ENCODE measurements at places on chromosomes 6 and 20.

- no peak for DNase-seq
These were observed 609 bp downstream of the MYL9 start for GRCh38 chr20:36541768-36542488.

- DNase-seq = no peak
These were observed 6.9 kb downstream of the HLA-DPB1 start for GRCh38 chr6:33082702-33083101.

DNA sequence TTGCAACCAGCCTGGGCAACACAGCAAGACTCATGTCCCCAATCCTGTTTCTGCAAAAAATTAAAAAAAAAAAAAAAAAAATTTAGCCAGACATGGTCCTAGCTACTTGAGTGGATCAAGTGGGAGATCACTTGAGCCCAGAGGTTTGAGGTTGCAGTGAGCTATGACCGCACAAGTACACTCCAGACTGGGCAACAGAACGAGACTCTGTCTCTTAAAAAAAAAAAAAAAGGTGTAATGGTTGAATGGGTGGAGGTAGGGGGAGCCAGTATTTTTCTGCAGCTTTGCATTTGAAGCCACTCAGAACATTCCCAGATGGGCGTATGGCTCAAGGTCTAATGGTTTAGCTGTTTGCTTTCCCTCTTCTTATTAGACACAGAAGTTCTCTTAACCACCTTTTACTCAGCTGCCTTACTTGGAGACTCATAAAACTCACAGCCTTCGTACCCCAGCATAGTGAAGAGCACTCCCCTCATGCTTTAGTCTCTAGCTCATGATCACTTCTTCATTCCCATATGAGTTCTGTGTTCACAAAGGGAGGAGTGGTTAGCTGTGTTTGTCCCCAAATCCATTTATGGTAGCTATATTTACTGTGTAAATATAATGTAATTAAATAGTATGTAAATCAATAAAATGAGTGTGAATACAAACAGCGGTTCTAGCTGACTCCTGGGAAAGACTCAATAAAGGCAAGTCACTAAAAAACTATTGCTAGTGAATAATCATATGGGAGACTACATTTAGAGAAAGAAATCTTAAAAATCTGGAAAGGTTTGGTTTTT is 9.0 kb downstream of the FKBP1A start:
- DNase-seq = peak; percentile 84

GRCh38 chr6:73460056-73460455 is 1.5 kb upstream of the MTO1 start:
- DNase-seq = no peak

- no peak for DNase-seq
These were observed 211.8 kb downstream of the QKI start for GRCh38 chr6:163626073-163626867.

- no peak for DNase-seq
These were observed 56.4 kb downstream of the SLC35A1 start for GRCh38 chr6:87529221-87529620.

GRCh38 chr20:5811746-5812145 is 61.5 kb downstream of the SHLD1 start:
- DNase-seq = no peak

- no peak for DNase-seq
These were observed 10.4 kb upstream of the NT5DC1 start for GRCh38 chr6:116090251-116090650.

- DNase-seq = no peak
These were observed 127.6 kb upstream of the FAM184A start for GRCh38 chr6:119205911-119206618.

GRCh38 chr6:20931093-20931492 is 396.8 kb downstream of the CDKAL1 start:
- DNase-seq = no peak

DNA sequence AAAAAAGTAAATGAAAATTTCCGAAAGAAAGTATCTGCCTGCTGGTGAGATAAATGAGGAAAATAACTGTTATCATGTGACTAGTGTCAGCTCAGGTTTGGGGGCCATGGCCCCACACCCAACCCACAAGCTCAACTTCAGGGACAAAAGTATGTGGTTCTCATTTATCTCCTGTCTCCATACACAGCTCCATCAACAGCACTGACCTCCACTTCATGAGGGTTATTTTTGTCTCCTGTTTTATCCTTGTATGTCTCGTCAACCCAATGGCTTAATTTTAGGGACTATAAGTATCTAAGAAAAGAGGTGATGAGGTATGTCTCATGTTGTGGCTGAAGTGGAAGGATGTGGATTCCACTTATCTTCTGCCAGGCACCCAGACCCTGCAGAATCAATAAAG is 271.6 kb upstream of the RIN2 start:
- no peak for DNase-seq

DNA sequence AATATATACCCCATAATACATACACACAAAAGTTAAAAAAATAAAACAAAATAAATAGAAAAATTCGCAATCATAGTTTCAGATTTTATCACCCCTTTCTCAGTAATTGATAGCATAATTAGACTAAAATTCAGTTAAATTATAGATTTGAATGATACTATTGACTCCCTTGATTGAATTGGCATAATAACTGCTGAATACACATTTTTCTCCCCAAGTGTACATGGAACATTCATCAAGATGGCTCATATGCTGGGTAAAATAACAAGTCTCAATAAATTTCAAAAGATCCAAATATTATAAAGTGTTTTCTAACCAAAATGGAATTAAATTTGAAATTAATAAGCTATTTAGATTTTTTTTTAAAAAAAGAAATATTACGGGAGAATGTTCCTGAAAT is 616.1 kb downstream of the MAFB start:
- DNase-seq = no peak

DNA sequence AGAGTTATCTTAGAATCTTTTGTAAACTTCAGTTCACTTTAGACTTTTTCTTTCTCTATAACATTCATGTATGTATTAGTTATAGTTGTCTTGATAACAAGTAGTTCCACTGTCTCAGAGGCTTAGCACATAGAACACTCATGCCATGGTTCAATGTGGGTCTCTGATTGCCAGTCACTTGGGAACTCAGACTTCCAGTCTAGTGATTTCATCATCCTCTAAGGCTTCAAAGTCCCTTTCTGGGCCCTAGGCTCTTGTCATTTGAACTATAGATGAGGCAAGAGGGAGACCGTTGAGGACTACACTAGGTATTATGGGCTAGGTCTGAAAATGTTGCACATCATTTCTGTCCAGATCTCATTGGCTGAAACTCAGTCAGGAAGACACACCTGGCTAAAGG is 8.4 kb upstream of the EEF1E1 start:
- DNase-seq = no peak

GRCh38 chr6:92043777-92044176 is 1375.6 kb downstream of the EPHA7 start:
- DNase-seq = no peak

DNA sequence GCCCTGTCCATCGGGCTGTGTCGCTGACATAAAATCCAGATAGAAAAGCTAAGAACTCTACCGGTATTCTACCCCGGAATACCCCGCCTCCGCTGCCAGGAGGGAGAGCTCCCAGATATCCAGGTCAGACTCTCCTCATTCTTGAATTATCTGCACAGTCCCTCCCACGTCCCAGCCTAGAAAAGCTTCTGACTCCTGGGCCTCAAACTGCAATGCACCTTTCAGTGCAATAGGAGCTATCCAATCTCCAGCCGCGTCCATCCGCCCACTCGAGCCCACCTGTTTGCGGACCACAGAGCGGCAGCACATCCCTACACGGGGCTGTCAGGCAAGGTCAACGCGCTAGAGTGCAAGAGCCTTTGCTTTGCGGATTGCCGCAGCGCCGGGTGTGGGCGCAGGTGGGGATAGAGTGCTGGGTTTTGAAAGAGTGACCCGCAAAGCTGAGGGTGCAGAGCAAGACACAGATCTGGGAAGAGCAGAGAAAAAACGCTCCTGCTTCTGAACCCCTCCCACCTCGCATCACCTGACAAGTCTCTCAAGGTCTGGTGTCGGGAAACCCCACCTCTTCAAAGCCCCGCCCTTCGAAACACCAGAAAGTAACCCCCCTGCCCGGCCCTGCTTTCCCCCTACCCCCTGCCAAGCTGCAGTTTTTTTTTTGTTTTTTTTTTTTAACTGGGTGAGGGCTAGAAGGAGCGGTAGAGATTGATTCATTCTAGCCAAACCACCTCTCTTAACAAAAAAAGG is 1.3 kb downstream of the TAPBP start:
- peak; percentile 74 for DNase-seq

GRCh38 chr6:16487996-16488674 is 249.7 kb downstream of the GMPR start:
- no peak for DNase-seq

DNA sequence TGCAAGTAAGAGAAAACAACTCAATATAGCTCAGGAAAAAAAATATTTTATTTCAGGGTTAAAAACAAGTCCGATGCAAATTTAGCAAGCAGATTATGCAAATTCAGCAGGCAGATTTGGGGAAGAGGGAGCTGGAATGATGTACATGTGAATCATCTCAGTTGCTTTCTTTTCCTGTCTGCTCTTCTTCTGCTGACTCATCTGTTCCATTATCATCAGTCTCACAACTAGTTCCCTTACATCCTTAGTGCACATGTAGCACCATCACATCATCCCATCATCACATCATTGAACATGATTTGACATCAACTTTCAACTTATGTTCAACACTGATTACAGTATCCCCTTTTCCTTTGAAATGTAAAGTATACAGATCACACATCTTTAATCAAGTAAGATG is 11.5 kb upstream of the DEFB113 start:
- no peak for DNase-seq

DNA sequence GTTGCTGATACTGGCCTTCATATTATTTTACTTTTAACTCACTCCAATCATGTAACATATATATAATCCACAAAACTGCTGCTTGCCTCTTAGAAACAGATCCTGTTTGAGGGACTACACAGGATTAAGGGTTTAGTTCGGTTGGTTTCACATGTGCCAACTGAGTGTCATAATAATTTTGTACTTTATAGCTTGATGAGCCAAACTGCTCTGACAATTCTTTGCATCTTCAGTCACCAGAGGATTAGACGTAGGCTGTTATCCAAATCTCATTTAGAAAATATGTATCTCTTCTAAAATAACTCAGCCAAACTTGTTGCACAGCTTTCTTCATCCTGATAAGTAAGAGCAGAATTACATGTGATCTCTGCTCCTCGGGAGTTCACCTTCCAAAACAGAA is 643.6 kb upstream of the PTCHD4 start:
- no peak for DNase-seq

DNA sequence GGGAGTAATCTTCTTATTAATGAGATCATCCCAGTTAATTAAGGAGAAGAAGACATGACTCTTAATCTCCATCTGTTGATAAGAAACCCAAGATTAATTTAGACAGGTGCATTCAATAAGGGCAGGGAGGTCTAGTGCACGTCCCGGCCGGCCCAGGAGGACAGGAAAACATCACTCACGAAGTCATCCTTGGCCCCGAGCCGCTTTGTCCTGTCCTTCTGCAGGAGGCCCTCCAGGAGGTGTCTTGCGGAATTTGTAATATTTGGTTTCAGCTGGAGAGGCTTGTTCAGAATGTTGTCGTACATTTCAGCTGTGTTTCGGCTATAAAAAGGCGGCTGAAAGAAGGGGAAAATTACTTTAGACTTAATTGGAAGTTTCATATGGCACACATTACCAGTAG is 118.4 kb upstream of the SLC2A12 start:
- DNase-seq = no peak

GRCh38 chr6:16546861-16547260 is 214.4 kb downstream of the ATXN1 start:
- no peak for DNase-seq

GRCh38 chr20:47708140-47708807 is 77.0 kb downstream of the SULF2 start:
- no peak for DNase-seq

GRCh38 chr20:33022694-33023438 is 8.6 kb upstream of the BPIFB6 start:
- no peak for DNase-seq
